ENCODE measurements at places on chromosomes 1 and 21.

DNA sequence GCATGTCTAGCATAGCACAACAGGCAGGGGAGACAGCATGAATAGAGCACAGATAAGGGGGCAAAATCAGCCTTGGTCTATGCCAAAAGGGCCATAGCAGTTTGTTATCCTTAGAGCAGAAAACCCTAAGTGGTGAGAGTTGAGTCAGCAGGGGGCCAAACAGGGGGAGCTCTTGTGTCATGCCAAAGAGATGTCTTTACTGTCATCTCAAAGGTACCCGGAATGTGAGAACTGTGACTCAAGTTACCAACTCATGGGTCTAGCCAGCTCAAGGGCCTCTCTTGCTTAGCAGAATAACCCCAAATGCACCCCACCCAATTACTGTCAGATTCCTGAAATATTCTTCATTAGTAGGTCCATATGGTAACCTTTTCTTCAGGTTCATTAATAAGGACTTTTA lies 45.9 kb upstream of the NRDC start:
- no peak for DNase-seq

GRCh38 chr1:9321480-9321849 lies 28.8 kb downstream of the SPSB1 start:
- DNase-seq: no peak

DNA sequence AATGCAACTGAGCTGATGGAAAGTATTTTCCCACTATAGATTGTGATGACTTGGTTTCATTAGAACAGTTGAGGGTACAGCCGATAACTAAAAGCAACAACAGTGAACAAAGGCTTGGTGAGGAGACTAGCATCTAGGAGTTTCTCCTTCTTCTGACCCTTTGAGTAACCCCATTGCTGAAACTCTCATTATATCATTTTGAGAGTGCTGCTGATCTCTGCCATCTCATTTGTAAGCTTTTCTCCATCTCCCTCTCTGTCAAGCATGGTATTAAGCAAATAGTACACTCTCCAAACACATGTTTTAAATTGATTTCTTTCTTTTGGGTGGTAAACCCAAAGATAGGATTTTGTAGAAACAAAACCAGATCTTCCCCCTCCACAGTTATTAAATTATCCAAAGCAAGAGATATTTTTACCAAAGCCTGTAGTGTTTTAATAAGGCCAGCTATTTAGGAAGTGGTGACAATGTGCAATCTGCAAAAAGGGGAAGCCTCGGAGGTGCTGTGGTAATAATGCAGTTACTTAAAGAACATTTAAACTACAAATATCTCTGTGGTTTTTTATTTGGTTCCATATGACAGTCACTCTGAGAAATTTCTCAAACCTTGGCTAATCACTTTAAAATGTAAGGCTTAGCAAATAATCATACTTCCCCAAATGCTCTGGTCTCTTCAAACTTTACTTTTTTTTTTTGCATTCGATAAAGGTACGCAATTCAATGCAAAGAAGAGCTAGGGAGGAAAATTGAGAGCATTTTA lies 287.5 kb downstream of the HLX start:
- DNase-seq: no peak

GRCh38 chr1:2540816-2541492 lies 10.9 kb upstream of the HES5 start:
- no peak for DNase-seq

DNA sequence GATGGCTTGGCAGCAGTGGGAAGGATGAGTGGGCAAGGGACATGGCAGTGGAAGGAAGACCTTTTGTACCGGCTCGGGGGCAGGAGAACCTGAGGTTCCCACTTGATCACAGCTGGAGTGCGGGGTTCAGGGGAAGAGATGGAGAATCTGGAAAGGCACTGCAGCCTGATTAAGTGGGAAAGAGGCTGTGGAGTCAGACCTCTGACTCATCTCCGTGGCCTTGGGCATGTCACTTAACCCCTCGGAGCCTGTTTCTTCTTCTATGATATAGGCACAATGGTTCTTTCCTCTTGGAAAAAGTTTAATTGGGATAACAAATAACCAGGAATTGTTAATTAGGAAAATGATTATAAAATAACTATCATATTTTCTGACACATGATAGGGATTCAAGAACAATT lies 13.1 kb upstream of the TMEM61 start:
- DNase-seq: no peak

DNA sequence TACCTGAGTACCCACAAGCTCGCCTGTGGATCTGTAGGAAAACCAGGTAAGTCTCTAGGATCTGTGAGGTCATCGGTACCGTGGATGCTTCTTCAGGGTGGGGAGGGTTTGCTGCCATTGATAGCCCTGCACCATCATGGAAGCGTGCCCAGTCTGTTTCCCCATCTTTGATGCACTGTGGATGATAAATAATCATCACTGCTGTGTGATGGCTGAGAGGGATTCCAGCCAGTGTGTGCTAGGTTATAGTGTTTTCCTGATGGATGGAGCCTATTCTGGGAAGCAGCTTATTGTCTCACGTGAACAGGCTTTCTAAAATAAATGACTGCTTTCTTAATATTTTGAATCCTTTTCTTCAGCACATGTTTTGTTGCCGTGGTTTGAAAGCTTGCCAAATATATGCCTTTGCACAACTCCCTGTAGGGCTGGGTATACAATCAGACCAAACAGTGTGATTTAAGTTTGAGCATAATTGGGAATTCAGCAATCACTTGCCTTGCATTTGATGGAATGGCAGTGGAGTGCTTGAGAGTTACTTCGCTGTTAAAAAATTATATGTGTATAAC lies 113.8 kb downstream of the CAMTA1 start:
- no peak for DNase-seq

- DNase-seq: no peak
Observed at GRCh38 chr1:245353411-245353810, 198.6 kb downstream of the KIF26B start.

DNA sequence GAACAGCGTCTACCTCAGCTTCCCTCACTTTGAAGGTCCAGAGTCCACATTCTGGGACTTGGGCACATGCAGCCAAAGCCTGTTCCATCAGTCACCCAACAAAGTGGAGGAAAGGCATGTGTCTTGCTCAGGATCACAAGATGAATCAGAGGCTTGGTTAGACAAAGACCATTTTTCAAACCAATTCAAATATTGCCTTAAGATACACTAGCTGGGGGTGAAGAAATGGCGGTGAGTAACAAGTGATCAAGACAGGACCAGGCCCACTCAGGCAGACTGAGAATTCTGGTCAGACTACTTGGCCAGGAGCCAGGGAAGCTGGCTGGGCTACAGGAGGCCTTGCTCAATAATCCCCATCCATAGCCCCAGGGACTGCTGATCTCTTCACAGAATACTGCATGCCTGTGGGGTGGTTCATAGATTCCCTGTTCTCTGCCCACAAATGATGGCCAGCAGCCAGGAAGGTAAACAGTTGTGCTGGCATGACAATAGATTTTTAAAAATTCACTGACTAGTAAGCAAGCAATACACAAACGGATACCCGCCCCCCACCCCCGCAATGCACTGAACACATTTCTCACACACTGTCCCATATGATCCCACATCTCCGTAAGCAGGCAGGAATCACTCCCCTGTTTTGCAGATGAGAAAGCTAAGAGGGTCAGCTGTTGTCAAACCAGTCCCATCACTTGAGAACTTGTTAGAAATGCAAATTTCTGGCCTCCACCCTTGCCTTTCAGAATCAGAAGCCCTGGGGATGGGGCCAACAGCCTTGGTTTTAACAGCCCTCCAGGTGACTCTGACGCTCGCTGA lies 27.2 kb downstream of the ERI3 start:
- no peak for DNase-seq

DNA sequence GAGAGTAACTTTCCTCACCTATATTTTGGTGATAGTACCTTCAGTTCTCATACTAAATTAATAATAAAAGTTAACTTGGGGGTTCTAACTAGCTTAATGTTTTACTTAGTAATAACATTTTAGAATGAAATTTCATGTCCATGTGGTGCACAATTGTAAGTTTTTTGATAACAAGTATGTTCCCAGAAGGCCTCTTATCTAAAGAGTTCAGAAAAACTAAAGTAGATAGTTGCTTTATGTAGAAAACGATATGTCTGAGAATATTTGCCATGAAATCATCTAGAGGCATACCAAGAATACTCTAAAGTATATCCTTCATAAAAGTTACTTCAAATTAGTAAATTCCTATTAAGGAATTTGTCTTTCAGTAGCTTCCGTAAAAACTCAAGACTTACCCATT lies 10.2 kb upstream of the ADCY10 start:
- no peak for DNase-seq

DNA sequence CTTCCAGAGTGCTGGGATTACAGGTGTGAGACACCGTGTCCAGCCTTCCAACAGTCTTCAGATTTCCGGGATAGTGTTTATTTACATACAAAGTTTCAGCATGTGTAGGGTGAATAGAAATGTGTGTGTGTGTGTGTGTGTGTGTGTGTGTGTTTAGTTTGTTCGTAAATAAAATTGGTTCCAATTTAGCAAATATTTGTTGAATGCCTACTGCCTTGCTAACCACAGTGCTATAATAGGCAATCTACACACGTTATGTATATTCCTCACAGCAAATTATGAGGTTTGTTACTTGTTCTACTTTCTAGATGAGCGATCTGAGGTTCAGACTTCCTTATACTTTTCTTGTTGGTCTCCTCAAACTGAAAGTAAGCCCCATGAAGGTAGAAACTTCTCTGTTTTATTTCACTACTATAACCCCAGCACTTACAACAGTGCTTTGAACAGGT lies 32.8 kb upstream of the EPS15 start:
- DNase-seq: no peak

- no peak for DNase-seq
Observed at GRCh38 chr1:190205713-190206112, 272.0 kb downstream of the BRINP3 start.

GRCh38 chr1:191483988-191484387 lies 674.3 kb upstream of the RGS18 start:
- no peak for DNase-seq

GRCh38 chr1:93844262-93845045 lies 34.6 kb downstream of the DNTTIP2 start:
- peak; percentile 82 for DNase-seq

- DNase-seq: no peak
Observed at GRCh38 chr1:187236676-187237075, 407.9 kb downstream of the PLA2G4A start.

- DNase-seq: no peak
Observed at GRCh38 chr21:42377211-42377950, 11.0 kb upstream of the TFF1 start.

DNA sequence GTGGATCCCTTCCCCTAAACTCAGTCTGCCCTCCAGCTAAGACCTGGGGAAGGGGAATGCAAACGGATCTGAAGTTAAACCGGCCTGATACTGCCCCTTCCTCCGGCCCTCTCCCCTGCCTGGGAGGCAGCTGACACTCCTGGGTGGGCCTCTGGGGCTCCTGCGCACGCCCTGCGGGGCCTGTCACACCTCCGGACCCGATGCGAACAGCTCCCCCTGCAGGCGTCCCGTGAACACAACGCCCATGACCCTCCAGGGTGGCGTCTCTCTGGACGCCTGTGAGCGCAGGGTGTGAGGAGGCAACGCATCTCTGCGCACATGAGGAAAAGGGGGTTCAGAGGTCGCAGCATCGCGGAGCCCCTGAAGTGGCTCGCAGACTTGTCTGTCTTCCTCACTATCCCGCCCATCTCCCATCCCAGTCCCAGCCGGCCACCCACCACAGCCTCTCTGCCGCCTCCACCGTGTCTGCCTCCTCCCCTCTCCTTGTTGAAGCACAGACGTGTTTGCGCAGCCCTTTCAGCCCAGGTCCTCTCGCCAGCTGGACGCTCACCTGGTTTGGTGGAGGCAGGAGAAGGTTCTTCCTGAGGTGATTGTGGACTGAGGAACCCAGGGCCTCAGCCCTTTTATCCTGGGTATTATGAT lies 421 bp upstream of the LCE3A start:
- no peak for DNase-seq

DNA sequence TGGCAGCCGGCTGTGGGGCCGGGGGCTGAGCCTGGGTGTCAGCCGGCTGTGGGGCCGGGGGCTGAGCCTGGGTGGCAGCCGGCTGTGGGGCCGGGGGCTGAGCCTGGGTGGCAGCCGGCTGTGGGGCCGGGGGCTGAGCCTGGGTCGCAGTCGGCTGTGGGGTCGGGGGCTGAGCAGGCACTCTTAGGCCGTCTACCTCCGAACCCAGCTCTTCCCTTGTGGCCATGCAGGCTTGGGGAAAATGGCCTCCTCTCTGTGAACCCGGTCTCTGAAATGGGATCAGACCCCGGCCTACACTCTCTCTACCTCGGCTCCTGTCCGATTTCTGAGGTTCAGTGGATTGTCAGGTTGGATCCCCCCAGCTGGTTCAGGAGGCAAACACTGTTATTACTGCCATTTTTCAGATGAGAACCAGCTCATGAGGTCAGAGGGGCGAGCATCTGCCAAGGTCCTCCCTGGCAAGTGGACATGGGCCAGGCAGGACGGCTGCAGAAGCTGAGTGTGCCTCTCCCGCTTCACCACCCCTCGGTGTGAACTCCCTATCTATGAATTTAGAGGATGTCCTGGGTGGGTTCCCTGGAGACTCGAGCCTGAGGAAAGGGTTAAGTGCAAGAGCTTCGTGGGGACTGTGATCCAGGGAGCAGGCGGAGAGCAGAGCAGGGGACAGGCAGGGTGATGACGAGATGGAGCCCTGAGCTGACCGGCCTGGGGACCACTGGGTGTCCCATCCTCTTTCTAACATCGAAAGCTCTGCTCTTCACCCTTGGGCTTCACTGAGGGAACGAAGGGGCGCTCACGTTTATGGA lies 10.9 kb upstream of the COL18A1 start:
- DNase-seq: no peak

DNA sequence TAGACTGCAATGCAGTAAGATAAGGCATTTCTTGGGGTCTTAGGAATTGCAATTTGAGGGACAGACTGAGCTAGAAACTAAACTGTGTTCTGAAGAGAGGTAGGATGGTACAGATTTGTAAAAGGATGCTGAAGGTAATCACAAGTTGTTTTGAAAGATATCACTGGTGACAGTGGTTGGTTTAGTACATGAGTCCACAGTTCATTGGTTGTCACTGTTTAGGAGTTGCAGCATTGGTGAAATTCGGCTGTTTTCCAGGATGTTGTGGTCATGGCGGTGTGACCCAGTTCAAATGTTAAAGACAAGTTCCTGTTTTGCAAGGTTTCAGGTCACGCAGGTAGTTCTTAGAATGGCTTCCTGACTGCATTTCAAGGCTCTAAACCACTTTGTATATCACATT lies 292.8 kb upstream of the B3GALT2 start:
- DNase-seq: peak; percentile 17

DNA sequence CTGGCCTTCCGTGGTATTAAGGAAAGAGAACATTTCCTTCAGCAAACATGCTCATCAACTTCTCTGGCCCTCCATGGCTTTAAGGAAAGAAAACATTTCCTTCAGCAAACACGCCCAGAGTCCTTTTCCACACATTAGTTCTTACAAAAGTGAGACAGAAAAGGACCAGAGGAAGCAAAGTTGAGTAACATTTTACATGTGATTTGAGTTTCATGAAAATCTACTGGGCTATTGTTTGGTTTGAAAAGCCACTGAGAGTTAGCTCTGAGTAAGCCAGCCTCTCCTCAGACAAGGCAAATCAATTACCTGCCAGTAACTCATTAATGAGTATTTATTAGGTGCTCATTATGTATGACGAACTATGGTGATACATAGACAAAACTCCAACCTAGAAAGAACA lies 78.0 kb downstream of the NID1 start:
- DNase-seq: no peak

All from Jurkat, Clone E6-1 (cell line).